ENCODE measurements at places on chromosomes 7 and 10. TPM values are rescaled to one million over a fixed set of nuclear protein-coding genes. Genes with fewer than 3 reads are reported as not detected.

GRCh38 chr10:17407047-17407446 is 47.3 kb downstream of the ST8SIA6 start:
- DNase-seq: no peak

DNA sequence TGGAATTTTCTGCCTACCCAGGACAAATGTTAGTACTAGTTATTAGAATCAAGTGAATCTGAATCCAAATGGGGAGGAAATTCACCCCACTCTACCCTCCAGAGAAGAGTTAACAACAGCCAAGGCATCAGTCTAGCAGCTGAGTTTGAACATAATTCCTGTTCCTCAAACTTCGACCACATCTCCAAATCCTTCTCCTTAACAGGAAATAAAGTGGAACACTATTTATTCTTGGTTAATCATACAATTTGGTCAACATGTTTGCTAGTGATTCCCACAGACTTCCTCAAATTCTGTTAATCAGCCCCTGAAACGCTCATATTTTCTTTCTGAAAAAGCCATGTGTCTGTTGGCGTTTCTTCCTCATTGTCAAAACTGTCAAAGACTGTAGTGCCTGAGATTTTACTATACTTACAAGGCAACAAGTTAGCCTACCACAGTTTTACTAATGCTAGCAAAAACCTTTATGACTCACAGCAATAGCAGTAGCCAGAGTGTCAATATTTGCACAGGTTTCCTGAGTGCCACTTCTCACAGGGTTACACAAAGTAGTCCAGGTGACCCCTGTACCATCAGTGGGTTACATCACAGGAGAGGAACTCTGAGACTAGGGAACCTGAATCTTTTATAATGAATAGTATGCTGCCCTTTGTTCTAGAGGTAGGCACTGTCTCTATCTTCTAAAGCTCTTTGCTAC is 202.9 kb downstream of the GRM3 start:
- no peak for DNase-seq

DNA sequence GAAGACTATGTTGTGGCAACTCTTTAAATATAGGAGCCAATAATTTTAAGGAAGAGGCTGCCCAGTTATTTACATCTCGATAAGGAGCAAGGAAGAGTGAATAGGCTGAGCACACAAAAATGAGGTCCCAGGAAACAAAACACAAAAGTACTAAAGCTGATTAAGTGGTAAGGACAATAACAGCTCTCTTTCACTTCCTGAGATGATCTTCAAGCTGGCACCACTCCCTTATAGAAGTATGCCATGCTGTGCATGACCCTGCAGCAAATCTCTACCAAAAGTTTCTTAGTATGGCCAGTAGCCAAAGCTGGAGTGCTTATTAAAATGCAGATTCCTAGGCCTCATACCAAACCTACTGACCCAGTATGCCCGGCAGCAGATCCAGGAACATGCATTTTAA is 39.7 kb downstream of the CADPS2 start:
- no peak for DNase-seq

DNA sequence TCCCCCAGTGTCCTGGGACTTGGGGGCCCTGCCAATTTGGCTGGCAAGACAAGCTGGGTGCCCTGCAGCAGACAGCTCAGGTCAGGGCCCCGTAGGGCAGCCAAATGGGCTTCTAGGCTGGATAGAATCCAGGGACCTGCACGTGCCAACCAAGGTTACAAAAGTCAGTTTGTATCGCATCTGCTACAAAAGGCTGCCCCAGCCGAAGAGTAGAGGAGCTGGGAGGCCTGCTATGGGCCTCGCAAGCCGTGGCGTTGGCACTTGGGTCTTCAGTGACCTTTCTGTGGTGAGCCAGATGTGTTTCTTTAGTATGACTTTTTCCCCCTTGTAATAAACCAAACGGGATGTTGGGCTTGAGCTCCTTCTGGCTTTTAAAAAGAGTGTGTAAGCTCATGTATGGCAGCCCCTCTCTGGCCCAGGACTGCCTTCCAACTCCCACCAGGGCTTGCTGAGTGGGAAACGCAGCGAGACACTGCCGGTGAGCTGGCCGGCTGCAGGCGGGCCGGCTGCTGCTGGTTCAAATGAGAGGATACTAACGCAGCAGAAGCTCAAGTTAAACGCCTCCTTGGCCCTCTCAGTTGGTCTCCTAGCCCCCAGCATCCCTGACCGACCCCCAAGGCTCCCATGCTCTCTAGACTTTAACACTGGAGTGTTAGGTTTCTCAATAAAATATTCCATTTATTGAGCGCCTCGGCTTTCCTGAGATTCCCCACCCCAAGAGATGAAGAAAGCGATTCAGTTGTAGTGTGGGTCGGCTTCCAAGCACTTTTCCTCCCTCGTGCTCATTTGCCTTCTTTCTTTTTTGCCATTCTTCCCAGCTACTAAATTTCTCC is 3.1 kb upstream of the HOXA10 start:
- DNase-seq: peak; percentile 41

- no peak for DNase-seq
Measured at GRCh38 chr10:4066581-4067390, 281.8 kb upstream of the KLF6 start.

DNA sequence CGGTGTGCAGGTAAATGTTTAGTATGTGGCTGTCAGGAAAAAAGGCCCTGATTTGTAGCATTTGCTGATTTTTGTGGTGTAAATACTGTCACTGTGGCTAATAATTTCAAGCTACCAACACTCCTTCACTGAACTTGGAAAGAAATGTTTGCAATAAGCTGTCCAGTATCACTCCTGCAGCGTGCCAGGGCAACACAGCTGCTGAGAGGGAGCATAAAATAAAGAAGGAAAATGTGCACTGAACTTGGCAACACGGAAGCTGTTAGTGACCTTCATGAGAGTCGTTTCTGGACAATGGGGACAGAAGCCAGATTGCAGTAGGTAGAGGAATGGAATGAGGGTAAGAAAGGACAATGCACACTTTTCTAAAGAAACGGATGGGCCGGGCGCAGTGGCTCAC is 37.9 kb upstream of the FHIP2A start:
- DNase-seq: no peak

GRCh38 chr10:76311752-76312636 is 880.6 kb downstream of the LRMDA start:
- DNase-seq: no peak

DNA sequence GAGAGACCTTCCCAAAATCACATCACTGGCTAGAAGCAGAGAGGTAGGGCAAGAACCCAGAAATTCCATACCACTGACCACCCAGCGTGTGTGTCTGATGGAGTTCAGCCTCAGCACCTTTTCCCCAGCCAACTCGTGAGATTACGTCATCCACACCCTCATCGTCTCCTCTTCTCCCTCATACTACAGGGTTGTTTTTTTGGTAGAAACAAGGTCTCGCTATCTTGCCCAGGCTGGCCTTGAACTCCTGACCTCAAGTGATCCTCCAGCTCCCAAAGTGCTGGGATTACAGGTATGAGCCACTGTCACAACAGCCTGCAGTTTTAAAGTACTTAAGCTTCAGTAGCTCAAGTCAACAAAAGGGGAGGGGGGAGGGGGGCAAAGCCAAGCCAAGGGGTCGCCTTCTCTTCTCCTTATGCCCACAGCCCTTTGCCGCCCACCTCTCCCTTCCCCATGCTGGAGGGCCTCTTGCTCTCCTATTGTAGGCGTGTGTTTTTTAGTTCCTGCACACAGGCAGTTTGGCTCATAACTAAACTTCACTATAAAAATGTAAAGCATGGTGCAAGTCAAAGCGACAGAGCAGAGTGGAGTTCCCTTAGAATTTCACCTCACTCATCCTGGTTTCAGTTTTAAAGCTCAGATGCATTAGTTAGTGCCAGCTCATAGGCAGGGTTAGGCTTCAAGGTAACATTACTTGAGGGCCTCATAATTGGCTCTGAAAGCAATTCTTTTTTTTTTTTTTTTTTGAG is 5.2 kb upstream of the PRDX3 start:
- peak; percentile 14 for DNase-seq

GRCh38 chr7:29879609-29880008 is 73.3 kb downstream of the WIPF3 start:
- DNase-seq: no peak

DNA sequence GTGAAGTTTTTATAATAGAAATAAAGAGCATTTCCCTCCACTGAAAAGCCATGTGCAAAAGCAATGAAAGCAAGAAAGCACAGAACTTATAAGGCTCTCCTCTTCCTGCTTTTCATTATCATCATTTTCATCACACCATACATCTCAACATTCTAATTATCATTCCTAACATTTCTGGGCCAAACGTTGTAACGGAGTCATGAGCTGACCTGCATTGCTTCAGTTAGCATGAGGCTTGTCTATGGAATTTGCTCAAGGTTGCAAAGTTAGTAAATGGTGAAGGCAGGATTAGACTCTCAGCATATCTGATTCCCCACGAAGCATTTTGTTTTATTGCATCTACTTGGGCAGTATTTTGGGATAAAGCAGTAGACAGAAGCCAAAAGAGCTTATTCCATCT is 11.4 kb downstream of the SCIN start:
- DNase-seq: no peak

GRCh38 chr7:127290116-127290655 is 37.4 kb upstream of the GRM8 start:
- no peak for DNase-seq

DNA sequence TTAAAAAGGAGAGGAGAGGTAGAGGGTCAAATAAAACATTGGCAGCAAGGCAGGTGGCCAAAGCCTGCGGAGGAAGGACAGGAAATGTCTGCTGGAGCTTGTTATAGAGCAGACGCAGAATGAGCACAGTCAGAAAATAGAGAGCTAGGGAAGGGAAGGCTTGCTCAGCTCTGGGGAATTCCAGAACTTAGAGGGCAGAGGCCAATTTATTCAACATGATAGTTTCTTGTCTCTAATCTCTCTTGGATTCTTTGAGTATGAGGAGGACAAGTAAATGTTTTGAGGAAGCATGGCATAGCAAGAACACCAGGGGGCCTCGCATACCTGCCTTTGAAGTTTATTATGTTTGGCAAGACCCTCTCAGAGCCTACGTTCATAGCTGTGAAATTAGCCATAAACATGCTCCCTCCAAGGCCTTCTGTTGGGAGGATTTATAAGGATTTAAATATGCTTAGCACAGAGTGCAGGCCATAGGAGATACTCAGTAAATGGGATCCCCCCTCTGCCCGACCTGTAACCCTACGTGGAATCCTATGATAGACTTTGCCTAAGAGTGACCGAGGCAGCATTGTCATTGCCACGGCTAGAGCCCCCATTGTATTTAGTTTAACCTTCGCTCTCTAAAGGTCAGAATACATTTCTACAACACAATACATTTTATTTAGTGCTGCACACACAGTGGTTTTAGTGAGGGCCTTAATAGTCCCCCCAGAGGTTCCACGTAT is 293.9 kb downstream of the CCDC3 start:
- DNase-seq: no peak

DNA sequence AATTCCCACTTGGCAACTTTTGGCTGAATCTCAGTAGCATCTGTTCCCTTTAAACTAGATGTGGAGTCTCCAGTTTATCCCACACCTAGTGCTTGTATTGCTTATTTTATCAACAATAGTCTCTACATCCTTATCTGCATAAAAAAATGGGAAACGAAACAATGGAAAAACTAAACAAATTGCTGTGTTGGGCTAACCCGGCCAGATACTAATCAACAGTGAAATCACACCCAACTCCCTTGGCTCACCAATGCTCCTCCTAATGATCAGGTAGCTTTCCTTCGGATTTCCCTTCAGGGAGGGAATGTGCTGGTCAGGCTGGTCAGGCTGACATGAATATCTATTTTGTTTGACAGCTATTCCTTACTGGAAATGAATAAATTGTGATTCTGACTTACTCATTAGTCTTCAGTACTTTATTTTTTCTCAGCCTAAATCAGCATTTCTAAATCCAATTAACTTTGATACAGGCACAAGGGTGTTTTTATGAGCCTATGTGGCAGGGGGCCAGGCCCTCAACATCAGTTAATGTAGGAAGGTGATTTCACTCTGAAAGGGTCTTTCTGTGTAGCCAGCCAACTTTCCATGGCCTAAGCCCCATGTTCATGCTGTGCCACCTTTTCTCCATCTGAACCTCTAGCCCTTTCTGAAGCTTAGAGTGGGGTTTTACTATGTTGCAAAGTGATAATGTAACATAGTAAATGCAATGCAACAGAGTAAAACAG is 170.5 kb upstream of the NPSR1 start:
- DNase-seq: no peak

GRCh38 chr7:128405471-128406313 is 4.1 kb downstream of the IMPDH1 start:
- DNase-seq: peak; percentile 90

DNA sequence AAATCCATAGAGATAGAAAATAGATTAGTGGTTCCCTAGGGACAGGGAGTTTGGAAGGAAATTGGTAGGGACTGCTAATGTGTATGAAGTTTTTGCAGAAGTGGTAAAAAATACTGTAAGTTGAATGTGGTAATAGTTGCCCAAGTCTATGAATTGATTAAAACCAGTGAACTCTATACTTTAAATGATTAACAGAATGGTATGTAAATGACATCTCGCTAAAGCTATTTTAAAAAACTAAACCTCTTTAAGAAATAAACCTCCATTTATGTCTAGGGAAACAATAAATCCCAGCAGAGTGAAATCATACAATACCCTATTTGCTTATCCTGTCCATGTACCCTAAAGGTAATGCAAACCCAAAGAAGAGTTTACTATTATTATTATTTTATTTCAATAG is 61.4 kb downstream of the IPMK start:
- DNase-seq: no peak

DNA sequence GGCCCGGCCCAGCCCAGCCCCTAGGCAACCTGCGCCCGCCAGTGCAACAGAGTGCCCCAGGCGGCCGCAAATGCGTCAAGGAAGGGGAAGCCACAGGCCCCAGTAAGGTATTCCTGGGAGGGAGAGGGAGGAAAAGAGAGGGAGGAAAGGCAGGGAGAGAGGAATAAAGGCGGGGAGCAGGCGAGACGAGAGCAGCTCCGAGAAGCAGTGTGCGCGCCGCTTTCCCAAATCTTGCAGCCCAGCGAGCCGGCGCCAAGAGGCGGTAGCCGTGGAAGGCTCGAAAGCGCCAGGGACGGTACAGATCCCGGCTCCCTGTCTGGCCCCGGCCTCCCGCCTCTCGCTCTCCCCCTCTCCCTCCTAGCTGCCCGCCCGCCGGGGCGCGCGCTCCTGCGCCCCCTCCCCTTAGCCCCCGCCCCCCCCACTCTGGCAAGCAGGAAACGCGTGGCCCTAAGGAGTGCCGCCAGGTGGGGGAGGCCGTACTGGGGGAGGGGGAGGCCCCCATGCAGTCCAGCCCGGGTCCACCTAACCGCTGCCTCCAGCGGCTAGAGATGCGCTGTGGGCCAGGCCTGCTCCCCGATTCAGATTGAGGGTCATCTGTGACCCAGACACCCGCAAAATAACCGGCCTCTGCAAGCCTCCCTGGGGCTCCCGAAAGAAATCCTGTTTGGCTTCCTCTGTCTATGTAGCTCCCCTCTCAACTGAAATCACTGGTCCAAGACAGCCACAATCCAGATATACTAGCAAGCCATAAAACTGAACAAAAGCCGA is 4.3 kb downstream of the HOXA10 start:
- peak; percentile 72 for DNase-seq

The GBX1 gene
- total RNA-seq: not detected

The HOXA5 gene
- not detected for total RNA-seq

The ZNF365 gene
- 5.2 TPM for total RNA-seq
